ENCODE measurements at places on chromosomes 6 and 20.

DNA sequence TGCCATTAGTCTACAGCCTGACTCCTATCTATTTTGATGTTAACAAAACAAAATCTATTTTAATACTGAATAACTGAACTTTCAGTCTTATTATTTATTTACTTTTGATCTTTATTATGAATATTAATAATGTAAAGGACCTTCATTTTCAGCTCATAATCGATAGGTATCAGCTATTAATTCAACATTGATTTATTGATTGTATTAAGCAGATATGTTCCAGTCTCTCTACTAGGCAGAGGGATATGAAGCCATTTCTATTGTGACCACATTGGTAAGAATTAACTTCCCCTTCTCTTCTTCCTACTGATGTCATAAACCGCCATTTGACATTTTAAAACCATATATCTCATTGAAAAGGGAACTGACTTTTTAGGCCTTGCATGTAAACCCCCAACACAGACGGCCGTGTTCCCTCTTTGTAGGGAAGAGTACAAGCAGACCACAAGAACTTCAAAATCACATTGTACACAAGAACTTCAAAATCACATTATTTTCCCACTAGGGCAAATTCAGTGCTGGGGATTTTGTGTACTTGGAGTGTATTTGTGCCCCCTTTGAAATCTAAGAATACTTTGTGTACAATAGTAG is 69.5 kb upstream of the FABP7 start:
- DNase-seq, result no peak

DNA sequence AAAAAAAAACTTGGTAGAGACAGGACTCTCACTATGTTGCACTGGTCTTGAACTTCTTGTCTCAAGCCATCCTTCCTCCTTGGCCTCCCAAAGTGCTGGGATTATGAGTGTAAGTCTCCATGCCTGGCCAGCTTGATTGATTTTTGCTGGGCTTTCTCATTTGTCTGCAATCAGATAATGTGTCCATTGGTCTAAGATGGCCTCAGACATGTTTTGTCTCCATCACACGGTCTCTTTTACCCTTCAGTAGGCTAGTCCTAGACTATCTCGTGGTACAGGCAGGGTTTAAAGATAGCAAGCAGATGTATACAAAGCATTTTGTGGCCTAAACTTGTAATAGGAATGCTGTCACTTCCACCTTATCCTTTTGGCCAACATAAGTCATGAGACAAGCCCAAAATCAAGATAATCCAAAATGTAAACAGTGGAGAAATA is 289.1 kb downstream of the TFAP2B start:
- DNase-seq, result no peak

GRCh38 chr6:41147917-41148316 is 6.2 kb downstream of the TREML1 start:
- no peak for DNase-seq

DNA sequence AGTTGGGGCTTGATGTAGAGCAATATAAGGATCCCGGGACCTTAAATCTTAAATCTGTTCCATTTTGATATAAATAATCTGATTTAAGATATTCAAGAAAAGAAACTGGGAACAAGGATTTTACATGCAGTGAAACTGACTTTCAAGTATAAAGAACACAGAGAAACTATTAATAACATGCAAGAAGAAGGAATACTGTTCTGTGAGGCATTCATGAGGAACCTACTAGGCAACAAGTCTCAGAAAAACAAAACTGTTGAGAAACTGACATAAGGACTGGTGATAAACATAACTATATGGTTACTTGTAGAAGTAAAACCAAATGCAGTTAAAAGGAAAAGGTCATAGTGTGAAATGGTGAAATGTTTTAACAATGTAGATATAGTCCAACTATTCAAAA is 15.8 kb downstream of the HDDC2 start:
- DNase-seq, result no peak

- no peak for DNase-seq
These were observed 83.0 kb downstream of the SCAF8 start for GRCh38 chr6:154815938-154816820.

DNA sequence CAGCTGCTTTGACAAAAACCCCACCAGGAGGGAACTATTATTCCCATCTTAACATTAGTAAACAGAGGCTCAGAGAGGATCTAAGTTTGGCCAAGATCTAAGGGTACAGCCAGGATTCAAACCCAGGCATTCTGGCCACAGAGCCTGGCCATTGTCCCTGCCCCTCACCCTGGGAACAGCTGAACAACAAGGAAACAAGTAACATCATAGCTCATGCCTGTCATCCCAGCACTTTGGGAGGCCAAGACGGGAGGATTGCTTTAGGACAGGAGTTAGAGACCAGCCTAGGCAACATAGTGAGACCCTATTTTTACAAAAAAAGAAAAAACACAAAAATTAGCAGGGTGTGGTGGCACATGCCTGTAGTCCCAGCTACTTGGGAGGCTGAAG is 27.5 kb downstream of the TOX2 start:
- no peak for DNase-seq

DNA sequence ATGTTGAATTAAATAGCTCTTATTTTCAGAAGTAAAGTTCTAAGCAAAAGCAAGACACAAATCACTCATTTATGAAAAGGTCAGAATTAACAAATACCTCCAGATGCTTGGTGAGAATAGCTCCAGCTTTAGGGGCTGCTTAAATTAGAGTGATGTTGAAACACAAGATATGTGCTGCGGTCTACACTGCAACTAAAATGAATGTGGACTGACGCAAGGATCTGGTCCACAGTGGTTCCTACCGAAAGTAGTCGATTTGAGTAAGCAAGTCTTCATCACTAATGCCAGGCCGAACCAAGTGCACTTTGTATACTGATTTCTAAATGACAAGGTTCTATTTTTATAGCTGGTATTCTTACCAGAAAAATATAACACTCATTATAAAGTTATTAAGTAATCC is 96.3 kb downstream of the PRDM1 start:
- no peak for DNase-seq

- no peak for DNase-seq
These were observed 453.8 kb upstream of the POU3F2 start for GRCh38 chr6:98380589-98380988.

DNA sequence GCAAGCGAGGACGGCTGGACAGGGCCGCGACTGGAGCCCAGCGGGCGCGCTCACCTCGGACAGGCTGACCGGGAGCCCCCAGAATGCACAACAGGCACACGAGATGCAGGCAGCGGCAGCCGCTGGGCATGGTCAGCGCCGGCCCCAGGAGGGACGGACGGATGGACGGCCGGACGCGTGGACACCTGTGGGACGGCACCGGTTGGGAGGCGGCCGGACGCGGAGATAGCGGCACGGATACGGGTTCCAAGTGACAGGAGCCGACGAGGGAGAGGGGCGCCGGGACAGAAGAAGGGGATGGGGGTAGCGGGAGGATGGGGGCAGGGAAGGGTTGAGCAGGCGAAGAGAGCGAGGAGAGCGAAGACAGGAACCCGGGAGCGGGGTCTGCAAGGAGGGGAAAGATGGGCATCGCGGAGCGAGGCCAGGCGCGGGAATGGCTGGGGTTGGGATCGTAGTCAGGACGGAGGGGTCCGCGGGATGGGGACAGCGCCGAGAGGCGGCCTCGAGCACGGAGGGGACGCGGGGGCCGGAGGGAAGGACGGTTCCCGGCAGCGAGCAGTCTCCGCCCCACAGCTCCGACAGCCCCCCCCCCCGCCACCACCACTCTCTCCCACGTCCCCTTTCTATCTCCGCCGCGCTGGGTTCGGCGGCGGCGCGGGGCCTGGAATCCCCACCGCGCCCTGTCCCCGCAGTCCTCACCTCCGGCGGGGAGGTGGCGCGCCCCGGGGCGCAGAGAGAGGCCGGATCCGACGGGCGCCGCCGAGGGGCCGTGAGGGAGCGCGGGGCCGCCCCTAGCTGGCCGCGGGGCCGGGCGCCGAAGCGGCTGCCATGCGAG is 435 bp downstream of the DLK2 start:
- peak; percentile 16 for DNase-seq

- DNase-seq, result no peak
These were observed 142.6 kb downstream of the MAP3K7 start for GRCh38 chr6:90444160-90444714.

Measured in activated T-cell treated with anti-CD3 and anti-CD28 coated beads for 24 hours (primary cell).